ENCODE measurements at places on chromosomes 12 and 14.
A peak's percentile ranks its signal among the peaks of the same experiment; 100 is the strongest.

DNA sequence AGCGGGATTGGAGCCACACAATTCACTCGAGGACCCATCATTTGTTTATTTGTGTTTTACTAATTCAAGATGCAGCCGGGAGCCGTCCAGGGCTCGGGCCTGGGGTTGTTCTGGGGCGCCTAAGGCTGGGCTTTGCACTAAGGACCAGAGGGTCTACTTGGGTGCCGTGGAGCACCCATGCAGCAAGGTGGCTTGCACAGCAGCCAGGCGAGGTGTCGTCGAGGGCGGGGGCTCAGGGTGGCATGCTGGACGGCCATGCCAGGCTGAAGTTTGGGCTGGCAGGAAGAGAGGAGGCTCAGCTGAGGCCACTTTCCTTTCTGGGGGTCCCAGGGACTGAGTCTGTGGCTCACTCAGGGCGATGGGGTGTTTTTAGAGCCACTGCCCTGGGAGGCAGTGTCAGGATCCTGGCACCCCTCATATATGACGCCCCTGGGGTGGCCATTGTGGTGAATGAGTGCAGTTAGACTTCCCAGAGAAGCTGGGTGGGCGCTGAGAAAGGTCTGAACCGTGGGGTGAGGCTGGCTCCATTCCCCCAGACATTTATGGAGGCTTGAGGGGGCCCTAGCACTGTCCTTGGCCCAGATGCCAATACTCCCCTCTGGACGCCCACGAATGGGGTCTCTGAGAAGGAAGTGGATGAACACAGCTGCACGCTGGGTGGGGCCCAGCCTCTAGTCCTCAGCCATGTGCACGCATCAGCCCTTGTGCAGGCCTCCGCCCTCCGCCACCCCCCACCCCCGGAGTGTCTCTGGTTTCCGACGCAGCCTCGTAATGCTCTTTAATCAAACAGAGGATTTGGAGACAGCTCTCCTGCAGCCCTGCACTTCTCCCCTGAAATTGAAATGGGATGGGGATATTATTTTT, 11.3 kb downstream of the MEG3 start:
- no peak for DNase-seq

GRCh38 chr14:104818714-104819161, 17.8 kb downstream of the ZBTB42 start:
- no peak for DNase-seq

GRCh38 chr14:89669193-89669592, 252.2 kb upstream of the FOXN3 start:
- no peak for DNase-seq

- DNase-seq: no peak
These were observed 160.8 kb downstream of the FOXN3 start for GRCh38 chr14:89256283-89256682.

DNA sequence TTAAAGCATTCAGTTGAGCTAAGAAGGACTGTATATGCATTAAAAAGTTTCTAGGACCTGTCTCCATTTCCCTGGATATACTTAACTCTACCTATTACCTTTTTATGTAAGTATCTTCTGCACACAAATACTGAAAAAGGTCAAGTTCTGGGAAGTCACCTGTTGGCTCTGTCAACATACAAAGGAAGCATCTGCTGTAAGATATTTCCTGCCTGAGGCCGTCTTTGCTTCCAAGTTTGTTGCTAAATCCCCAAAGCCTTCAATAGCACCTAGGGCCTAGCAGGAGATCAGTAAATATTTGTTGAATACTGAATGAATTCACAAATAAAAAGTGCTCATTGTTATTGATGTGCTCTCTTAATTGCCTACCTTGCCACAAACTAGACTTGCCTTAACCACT, 188.4 kb downstream of the DUSP6 start:
- no peak for DNase-seq

GRCh38 chr12:13211859-13212664, 15.5 kb downstream of the EMP1 start:
- peak; percentile 72 for DNase-seq

- no peak for DNase-seq
These were observed 21.9 kb downstream of the ANO2 start for GRCh38 chr12:5923043-5923605.

GRCh38 chr14:22315336-22315735, 273.7 kb downstream of the DAD1 start:
- DNase-seq: no peak

DNA sequence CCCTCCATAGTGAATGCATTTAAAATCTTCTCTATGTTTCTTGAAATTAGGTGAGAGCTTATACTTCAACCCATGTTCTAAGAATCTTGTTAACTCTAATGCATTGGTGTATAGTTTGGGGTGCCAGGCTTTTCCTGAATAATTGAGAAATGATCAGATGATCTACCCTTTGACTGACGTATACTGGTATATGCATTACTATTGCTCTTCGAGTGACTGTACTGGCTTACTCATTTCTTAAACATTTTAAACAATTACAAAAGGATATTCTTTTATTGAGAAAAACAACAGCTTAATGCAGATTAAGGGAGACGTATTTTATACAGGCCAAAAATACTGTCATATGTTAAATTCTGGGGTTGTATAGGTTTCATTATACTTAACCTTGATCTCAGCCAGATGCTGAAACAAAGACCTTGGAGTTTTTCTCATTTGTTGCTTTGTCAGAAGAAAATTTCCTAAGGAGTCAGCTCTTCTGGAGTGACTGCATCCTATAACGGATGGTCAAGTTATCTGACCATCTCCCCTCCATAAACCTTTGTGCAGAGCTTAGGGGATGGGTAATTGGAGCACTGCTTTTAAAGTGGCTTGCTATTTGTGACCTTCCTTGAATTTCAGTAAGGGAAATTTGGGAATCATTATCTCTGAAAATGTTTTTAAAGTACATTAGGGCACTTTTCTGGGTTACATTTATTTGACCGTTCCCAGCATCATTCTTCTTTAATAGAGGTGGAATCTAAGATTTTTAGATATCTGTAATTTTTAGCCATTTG, 507.6 kb downstream of the PCNX1 start:
- no peak for DNase-seq

GRCh38 chr14:98916476-98916875, 355.5 kb downstream of the BCL11B start:
- no peak for DNase-seq

DNA sequence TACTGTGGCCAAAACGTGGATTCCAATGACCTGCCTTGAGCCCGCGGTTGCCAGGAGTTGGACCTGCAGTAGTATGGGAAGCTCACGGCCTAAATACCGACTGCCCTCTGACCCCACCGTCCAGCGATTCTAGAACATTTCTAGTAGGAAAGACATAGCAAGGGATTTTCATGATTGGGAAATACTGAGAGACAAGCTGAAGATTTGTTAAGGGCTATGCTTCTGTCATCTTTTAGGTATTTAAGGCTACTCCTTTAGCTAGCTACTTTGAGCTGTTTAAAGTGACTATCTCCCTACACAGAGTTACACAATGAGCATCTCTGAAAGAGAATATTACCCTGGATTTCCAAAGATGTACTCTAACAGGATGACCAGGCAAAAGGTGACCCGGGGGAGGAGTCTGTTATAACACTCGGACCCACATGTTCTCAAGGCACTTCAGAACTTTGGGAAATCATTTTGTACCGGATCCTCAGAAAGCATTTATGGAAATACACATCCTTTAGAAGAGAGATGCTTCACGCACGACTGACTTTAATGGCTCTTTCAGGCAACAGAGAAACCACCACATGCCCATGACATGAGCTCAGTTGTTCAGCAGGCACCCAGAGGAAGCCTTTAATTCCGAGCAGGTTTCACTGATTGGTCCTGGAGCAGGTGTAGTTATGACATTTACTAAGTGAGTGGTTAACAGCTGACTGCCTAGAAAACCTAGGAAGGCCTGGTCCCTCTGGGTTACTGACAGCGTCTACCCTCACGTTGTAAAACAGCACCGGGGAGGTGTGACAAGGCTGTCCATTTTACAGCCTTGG, 4.2 kb downstream of the BAG5 start:
- no peak for DNase-seq

- no peak for DNase-seq
These were observed 52.2 kb downstream of the ATF7IP start for GRCh38 chr12:14417715-14418114.

DNA sequence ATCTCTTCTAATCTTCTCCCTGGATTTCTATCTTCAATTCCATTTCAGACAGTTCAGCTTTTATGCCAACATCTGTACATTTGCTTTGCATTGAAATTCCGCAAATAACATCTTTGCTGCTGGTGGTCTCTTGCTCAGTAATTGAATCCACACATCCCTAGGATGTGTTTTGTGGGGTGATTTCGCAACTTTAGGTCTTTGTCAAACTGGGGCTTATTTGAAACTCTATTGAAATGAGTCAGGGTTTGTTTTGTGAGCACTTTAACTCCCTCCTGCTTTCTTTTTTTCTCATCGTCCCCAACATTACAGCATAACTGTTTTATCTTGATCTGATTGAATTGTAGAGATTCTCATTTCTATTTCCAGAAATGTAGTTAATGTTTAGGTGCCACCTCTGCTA, 404.3 kb downstream of the NPAS3 start:
- peak; percentile 0 for DNase-seq

GRCh38 chr12:20342111-20342510, 26.2 kb upstream of the PDE3A start:
- DNase-seq: peak; percentile 11

DNA sequence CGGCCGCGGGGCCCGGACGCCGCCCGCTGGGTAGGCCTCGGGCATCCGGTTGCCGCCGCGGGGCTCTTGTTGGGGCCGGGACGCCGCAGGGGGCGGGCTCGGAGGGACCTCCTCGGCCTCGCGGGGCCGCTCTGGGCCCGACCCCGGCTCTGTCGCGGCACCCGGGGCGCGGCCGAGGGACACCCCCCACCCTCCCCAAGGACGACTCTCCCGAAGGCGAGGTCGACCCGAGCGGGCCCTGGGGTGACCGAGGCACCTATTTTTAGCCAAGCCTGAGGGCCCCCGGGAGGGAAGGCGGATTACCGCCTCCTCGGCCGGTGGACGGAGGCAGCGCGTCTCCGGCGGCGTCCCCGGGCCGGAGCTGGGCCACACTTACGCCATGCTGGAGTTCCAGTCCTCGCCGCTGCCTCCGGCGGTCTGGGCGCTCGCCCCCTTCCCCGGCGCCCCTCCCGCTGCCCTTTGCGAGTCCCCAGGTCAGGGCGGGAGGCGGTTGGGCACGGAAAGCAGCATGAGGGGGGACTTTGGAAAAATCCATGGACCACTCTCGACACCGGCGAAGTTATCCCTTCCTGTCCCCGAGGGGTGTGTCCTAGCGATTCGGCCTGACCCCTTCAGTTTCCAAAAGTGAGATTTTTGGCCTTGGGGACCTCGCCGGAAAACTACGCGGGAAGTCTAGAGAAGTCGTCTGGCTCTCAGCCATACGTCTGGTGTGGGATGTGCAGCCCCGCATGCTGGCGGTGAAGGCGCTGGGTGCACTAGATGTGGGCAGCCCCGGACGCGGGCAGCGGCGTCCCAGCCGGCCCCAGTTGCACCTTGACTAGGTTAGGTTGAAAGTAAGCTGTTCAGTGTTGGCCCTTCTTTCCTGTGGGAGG, 699 bp downstream of the KTN1 start:
- peak; percentile 45 for DNase-seq

GRCh38 chr14:91202234-91202974, 42.1 kb downstream of the GPR68 start:
- peak; percentile 89 for DNase-seq

GRCh38 chr14:71764701-71765382, 167.4 kb upstream of the RGS6 start:
- no peak for DNase-seq

GRCh38 chr12:114342656-114343055, 63.3 kb downstream of the TBX5 start:
- peak; percentile 4 for DNase-seq

DNA sequence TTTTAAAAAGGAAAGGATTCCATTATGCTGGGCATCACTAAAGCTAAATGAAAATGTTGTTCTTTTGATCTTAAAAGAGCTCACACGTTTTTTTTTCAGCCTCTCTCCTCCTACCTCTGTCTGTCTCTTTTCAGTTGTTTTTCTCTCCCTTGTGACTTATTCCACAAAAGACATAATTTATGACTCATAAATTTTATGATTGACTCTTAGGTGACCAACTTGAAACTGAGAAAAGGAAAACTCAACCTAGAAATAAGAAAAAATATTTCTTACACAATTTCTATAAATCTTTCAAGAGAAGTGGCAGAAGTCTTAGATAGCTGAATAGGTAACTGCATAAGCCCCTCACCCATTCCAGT, 227.7 kb upstream of the DDHD1 start:
- no peak for DNase-seq

DNA sequence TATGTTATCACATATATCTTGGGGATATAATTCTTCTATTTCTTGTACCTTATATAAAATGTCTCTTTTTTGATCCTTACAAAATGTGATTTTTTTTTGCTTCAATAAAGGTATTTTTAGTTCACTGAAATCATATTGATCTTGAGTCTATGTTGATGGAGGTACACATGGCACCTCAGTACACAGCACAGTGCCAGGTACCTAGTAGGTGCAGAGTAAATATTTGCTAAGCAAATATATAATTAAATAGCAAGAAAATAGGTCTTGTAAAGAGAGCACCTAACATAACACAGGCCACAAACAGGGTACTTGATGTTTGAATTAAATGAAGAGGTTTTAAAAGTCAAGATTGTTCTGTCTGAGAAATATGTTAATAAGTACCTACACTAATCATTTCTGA, 69.7 kb downstream of the CIT start:
- DNase-seq: no peak

DNA sequence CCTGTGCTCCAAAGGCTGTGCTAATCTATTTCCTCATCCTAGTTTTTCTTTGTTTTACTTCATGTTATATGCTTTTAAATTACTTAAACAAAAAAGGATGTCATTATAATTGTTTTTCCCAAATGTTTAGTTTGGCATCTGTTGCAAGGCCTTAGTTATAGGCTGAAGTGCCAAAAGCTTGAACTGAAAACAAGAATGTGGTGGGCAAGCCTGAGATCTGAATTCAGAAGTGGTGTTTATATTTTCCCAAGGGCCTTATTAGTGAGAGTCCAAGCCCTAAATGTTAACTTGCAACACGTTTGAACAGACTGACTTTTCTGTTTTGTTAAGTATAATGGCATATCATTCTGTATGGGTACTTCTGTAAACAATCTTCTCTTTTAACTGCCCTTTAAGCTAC, 326.8 kb downstream of the CCDC91 start:
- DNase-seq: no peak

DNA sequence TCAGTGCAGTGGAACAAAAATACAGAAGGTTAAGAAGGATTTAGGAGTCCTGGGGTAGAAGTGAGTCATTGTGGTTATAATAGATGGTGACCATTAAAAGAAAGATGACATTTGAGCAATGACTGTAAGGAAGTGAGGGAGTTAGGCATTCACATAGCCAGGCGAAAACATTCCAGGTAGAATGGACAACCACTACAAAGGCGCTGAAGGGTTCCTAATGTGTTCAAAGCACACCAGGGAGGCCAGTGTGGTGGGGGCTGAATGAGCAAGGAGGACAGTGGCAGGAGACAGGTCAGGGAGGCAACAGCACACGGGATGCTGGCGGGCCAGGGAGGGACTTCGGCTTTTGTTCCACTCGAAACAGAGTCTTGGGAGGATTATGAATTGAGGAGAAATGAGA, 129.9 kb downstream of the NPAS3 start:
- DNase-seq: peak; percentile 50

DNA sequence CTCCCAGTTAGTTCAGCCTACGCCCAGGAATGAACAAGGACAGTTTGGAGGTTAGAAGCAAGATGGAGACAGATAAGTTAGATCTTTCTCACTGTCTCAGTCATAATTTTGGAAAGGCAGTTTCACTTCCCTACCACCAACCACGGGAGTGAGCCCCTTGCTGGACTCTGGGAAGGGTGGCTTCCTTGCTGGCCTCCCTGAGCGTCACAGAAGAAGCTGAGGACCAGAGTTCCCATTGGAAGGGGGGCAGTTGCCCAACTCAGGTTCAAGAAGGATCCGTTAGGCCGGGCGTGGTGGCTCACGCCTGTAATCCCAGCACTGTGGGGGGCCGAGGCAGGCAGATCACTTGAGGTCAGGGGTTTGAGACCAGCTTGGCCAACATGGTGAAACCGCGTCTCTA, 106.2 kb upstream of the MAX start:
- DNase-seq: no peak
